Stimulated activated CD8-positive, alpha-beta memory T cell treated with anti-CD3 and anti-CD28 coated beads, Interleukin-7, amount 100 ng/mL, for 48 hours (primary cell): ENCODE measurements at places on chromosomes 7 and 10.

GRCh38 chr7:128422037-128422436, 12.3 kb upstream of the IMPDH1 start:
- no peak for DNase-seq

DNA sequence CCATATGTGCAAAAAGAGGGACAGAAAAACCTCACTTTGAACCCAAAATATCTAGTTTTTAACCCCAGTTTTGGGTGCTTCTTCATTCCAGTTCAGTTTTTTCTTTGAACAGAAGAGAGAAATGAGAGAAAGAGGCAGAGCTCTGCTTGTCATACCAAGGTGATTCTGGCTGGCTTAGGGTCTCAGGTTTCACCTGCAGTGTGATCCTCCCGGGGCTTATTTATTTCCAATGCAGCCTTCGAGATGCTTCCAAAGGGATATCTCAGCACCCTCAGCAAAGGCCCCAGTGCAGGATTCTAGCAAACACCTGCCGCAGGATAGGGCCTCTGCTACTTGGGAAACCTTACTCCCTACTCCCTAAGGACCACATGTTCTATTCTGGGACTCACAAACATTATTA, 131.3 kb downstream of the WDR11 start:
- DNase-seq, result no peak

DNA sequence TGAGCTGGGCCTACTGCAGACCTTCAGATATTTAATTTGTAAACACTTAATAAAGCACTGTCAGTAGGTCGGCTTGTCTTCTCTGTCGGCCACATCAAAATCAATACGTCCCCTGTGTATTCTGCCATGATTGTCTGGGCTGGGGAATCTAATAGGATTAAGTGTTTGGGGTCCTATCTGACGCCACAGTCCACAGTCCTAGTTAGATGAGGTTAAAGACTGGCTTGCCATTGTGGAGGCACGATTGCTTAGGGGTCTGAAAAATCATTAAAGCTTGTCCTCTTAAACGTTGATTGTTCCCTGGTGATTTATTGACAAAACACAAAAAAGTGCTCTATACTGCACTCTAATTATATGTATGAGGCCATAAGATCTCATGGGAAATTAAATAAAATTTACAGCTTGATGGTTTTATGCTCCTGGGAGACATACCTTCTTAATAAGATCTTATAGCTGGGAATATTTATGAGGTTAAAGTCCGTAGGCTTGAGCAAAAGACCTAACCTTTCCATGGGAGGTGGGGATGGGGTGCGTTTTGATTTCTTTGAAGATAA, 650.3 kb upstream of the GALNT17 start:
- DNase-seq, result no peak

DNA sequence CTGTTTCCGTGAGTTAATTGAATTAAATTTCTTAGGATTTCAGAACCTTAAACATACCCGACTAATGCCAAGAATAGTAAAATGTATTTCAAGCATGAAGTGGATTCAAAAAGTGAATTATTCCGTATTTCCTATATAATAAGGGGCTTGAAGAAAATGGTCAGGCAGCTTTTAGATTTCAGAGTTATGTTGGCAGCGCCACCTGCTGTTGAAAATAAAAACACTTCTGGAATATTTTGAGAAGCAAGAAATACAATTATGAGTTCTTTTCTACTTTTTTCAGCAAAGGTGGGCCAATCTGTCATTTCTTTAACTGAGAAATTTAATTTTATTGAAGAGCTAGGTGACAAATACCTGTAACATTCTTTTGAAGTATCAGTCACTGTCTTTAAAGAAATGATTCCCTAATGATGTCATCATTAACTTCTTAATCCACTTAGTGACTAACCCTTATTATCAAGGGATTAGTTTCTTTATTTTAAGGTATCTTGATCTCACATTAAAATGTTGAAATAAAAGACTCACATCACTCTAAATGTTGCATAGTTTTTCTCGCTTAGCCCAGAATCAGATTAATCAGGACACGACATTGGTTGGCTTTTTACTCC, 36.6 kb upstream of the AGR3 start:
- no peak for DNase-seq

DNA sequence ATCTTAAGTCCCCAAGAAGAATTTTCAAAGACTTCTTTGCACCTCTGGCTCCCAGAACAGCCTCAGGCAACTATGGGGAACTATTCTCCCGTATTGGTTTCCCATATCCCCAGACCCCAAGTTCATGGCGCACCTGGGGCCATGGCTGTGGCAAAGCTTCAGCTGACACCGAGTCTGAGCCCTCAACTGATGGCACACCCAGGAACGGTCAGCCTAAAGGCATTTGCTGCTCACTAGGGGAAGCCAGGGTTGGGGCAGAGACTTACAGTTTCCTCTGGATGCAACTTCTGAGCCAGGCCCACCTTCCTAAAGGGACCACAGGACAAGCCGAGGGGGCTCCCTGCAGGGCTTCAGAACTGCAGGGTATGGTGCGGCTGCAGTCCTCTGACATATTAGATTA, 13.7 kb upstream of the CPA1 start:
- DNase-seq, result no peak

DNA sequence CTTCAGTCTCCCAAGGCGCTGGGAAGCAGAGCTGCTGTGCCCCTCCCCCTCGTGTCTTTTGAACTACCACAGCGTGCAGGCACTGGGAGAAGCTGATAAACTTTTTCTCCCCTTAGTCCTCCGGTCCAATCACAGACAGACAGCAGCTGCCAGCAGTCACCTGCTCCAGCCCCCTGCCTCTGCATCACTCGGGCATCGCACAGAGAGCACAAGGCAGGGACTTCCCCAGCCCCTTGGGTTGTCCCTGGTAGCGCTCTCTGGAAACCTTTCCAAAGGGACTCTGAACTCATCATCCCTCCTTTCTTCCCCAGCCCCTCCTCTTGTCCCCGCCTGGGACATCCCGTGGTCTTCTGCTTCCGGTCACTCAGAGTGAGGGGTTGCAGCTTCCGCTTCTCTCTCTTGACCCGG, 1.4 kb upstream of the NEUROG3 start:
- no peak for DNase-seq

DNA sequence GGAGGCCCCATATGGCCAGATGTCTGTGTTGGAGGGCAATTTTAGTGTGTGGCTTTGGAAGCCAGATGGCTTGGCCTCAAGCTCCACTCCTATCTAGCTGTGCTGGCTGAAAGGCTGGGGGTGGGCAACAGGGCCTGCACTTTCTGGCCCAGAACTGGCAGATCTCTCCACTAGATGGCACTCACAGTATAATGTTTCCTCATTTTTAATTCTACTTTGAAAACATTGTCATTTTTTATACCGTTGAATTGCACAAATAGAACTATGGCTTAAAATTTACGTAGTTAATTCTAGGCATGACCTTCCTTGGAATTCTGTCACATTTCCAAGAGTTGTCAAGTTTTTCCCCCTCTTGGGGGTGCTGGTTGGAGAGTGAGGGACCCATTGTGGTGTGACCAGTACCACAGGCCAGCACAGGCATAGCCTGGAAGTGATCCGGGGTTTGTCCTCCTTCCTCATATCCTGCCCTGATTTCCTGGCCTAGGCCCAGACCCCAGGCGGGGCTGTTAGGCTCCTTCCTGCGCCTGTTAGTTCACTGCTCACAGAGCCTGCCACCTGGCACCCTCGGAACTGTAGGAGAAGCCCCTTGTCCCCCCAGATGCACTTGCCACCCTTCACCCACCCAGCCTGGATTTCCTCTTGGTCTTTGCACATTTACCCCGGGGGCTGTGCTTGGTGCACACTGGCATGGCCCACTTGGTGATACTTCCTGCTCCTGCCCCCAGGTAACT, 52.8 kb downstream of the ARHGAP22 start:
- no peak for DNase-seq

GRCh38 chr10:16967866-16968415, 150.7 kb upstream of the RSU1 start:
- DNase-seq, result no peak

GRCh38 chr10:122465401-122466040, 4.2 kb downstream of the HTRA1 start:
- no peak for DNase-seq

- no peak for DNase-seq
Observed at GRCh38 chr10:79387974-79388850, 40.9 kb downstream of the PPIF start.
